ENCODE measurements at places on chromosomes 6 and 20.

GRCh38 chr6:94462231-94462630 lies 1042.9 kb upstream of the EPHA7 start:
- no peak for DNase-seq

GRCh38 chr6:142714951-142715785 lies 229.8 kb downstream of the HIVEP2 start:
- no peak for DNase-seq

DNA sequence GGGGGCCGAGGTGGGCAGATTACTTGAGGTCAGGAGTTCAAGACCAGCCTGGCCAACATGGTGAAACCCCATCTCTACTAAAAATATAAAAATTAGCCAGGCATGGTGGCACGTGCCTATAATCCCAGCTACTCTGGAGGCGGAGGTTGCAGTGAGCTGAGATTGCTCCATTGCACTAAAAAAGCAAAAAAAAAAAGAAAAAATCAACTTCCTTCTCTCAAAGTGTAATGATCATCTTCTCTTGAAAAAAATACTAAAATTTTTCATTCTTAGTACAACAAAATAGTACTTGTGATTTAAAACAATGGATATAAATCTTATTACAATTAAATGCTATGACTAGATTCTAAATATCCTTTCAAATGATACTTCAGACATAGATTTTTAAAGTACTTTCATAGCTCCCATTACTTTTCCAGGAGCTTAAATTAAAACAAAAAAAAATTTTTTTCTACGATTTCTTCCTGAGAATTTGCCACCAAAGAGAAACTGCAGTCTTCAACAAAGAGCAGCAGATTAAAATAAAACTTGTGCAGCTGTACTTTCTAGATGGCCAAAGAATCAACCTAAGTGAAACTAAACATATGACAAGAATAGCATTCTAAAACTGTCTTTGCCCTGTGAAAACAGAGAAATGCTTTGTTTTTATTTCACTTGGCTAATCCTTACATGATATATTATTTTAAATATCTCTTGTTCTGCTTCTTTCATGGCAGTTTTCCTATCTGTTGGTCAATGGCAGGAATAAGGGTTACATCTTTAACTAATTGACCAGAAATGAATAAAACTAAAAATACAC lies 75.2 kb downstream of the MAP3K5 start:
- DNase-seq, result no peak

DNA sequence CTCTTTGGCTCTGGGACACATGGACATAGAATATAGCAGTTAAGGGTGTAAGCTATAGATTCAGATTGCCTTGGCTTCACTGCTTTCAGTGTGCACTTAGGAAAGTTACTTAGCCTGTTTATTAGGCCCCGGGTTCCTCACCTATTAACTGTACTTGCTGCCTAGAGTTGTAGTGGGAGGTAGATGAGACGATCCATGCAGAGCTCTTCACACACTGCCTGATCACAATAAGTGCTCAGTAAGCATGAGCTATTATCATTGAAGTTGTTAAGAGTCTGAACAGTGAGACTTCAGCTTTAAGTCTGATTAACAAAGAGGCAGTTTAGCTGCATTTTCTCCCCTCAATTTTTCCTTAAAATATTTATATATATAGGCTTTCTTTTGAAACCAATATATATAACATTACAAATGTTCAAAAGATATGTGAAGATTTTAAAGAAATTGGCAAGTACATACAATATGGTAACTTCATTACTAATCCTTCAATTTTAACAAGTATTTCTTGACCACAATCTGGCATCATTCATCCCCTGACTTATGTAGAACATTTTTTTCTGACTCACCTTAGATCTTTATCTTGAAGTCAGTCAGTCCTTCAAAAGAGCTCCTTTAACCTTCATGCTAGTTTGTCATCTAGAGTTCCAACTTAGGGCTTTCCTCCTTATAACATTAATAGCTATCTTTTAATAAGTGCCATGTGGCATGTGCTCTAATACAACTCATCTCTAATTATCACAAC lies 20.5 kb upstream of the SUPT3H start:
- DNase-seq, result no peak

DNA sequence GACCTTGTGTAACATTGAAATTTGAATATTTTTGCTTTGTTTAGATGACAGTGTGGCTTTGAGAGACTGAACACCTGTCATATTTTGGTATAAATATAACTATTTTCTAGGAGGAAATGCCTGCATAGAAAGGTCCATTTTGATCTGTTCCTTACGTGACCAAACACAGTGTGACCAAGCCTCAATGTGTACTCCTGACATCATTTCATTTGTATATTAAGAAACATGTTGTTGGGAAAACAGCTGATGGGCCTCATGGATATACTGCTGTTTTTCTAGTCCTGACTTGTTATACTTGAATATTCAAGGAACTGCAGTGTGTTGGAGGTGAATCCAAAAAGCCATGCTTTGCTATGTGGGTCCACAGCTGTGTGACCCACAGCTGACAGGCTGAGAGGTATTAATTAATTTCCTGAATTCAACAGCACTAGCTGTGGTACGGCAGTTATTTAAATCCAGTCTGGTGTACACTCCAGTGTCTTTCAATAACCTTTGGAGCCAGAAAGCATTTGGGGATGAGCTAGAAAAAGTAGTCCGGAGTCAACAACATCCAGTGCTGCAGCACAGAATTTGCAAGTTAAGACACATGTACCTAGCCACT lies 18.9 kb downstream of the NCOA7 start:
- no peak for DNase-seq

- DNase-seq, result no peak
These were observed 84.3 kb upstream of the MAFB start for GRCh38 chr20:40773376-40773775.

DNA sequence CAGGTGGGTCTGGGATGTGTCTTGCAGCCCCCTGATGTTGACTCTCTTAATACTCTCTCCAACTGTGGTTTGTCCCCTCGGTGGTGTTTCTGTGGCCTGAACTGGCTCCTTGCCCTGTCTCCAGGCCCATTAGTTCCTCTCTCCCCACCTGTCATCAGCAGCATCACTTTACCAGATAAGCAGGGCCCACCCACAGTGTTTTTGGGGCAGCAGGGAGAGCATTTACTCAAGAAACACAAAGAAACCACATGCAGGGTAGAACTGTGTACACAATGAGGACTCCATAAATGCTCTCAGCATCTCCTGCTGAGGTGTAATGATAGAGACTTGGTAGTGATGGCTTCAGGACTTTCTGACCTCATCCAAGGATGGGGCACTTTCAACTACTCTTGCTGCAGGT lies 20.2 kb upstream of the MRPS18A start:
- no peak for DNase-seq

- no peak for DNase-seq
These were observed 23.3 kb downstream of the ATXN1 start for GRCh38 chr6:16737925-16738324.

GRCh38 chr20:32236048-32236533 lies 28.4 kb downstream of the POFUT1 start:
- no peak for DNase-seq

DNA sequence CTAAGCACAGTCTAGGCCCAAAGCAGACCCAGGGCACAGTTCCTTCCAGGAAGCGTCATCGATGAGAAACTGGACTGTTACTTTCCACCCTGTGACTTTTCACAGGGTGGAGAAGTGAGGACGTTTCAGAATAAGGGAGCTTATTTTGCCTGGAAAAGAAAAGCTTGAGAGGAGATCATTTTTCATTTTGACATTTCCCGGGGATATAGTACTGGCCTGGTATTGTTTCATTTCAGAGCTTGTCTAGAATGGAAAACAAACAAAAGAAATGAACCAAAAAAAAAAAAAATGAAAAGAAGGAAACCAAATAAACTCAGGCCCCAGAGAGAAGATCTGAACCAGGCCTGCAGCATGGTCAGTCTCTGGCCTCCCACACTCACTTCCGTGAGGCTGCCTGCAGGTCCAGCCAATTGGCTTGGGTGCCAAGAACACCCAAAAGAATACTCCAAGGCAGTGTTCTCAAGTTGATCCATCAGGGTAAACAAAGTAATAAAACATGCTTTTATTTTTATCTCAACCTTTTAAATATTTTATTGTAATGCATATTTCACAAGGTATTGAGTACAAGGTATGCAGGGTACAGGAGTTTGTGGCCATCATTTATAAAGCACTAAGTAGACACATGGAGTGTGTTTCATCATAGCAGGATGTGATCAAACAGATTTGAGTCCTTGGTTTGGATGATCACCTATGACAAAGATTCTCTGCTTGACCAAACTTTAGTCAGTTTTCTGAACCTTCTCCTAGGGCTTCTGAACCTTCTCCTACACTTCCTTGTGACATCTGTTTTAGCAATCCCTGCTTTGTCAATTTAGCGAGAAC lies 176.9 kb upstream of the GGTLC1 start:
- DNase-seq, result no peak

DNA sequence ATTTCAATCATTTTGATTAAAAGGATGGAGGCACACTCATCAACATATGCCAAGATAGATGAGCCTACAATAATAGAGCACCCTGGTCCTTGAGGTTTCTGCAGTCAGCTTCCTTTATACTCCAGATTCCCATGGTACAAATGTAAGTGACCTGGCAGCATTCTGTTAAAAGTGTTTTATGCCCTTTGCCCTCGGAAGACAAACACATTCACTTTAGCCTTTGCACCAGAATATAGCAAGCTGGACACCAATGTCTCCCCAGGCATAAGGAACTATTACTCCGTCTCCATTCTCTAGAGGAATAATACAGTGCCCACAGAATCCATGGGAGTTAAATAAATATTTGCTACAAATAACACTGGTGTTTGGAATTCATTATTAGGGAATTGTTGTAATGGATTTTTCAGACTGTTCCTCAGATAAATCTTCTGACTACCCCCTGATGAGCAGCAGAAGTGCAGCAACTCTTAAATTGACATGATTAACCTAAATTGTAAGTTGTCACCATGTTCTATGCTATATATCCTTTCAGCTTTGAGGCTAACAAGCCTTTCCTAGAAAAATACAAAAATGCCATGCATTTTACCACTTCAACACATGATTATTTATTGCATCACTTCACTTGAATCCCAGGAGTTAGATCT lies 340.2 kb downstream of the TBC1D32 start:
- no peak for DNase-seq

DNA sequence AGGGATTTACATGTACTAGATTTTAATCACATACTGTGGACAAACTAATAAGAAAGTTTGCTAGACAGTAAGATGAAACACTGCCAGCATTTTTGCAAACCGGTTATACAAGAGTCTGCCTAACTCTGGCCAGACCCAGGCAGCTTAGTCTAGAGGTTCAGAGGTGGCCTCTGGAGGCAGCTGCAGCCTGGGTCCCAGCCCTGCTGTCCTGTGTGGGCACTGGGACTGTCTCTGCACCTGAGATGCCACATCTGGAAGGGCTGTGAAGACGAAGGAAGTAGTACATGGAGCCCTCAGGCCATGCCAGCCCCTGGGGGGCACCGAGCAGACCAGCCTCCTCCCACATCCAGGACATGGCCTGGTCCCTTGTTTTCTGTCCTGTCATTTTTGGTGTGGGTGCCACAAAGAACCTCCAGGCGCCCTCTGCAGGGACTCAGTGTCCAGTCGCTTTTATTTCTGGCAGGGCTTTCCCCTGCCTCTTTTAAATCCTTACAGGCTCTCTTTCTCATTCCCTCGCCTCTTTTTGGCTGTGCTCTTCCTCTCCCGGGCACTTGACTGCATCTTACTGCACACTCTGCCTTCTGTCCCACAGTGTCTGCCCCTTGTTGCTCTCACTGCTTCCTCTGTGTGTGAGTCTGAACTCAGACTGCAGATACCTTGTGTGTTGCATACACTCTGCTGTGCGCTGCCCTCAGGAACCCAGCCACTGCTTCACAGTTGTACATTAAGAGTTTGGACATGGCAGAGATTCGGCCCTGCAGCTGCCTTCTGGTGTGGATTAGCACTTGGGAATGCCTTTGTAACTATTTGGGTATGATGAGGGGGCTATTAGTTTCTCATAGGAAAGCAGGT lies 216.7 kb downstream of the ZDHHC14 start:
- DNase-seq, result peak; percentile 50

Data from CD4-positive, alpha-beta T cell treated with Interleukin-17A for 1 hour (primary cell).